HFF-Myc (cell line): ENCODE measurements at places on chromosomes 1 and 21.

DNA sequence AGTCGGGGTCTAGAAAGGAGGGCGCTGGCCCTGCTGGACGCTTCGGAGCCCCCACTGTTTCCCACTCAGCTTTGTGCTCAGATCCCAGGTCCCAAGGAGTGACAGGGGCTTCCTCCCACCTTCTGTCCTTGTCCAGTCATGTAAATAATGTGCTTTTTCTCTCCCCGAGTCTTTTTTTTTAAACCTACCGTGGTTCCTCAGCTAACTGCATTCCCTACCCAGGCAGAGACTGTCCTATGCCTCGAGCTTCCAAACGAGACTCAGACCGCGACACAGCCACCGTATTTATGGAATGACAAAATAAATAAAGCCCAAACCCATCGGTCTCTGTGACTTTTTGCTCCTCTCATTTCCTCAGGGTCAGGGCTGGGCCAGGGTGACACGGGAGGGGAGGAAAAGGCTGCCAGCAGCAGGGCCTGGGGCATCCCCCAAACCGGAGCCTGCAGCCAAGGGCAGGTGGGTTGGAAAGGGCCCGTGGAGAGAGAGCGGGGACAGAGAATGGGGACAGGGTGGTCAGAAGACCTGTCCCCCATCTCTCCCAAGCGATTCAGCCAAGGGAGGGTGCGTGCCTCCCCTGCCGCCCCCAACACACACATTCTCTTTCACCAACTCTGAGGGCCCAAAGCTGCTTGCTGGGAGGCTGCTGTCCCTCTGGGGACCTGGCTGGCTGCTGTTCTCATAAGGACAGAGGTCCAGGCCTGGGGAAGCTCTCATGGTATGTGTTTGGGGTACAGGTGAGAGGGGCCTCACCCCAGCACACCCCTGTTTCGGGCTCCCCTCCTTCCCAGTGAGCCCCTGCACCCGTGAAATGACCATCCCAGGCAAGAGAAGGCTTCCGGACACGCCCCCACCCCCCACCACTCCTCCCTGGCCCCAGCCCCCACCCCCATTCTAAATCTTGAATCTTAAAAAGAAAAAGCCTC lies 55.4 kb downstream of the KCNAB2 start:
- DNase-seq, result no peak

- no peak for DNase-seq
Observed at GRCh38 chr1:231757101-231757404, 130.5 kb downstream of the DISC1 start.

DNA sequence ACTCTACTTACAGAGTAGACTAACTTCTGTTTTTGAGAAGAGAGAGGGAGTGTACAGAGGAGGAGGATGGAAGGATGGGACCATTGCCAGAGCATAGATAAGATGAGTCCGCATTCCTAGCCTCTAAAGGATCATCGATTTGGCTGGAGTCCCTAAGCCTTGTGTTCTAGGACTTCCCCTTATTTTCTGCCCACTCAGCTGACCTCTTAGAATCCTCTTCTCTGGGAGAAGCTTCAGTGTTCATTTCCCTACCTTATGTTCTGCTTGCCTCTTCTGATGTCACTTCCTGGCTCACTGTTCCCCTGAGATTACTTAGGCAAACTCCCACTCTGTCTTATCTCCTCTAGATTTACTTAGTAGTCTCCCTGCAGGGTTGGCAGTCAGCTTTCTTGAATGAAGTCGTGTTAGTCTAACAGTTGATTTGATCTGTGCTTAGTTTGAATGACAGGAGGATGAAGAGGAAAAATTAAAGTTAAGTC lies 156.7 kb downstream of the SYT2 start:
- DNase-seq, result no peak

DNA sequence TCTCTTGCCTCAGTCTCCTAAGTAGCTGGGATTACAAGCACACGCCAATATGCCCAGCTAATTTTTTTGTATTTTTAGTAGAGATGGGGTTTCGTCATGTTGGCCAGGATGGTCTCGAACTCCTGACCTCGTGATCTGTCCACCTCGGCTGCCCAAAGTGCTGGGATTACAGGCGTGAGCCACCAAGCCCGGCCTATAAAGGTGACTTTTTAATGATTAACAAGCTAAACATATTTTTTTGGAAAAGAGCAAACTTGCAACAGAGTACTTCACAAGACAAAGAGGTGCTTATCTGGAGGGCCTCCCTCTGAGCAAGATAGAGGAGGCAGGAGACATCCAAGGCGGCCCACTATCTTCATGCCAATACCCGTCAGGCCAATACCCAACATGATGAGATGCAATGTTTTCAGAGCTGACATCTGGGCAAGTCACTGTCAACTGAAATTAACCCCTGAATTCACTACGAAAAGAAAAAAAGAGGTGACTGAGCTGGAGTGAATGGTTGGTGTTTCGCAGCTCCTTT lies 10.5 kb downstream of the BCAR3 start:
- no peak for DNase-seq

DNA sequence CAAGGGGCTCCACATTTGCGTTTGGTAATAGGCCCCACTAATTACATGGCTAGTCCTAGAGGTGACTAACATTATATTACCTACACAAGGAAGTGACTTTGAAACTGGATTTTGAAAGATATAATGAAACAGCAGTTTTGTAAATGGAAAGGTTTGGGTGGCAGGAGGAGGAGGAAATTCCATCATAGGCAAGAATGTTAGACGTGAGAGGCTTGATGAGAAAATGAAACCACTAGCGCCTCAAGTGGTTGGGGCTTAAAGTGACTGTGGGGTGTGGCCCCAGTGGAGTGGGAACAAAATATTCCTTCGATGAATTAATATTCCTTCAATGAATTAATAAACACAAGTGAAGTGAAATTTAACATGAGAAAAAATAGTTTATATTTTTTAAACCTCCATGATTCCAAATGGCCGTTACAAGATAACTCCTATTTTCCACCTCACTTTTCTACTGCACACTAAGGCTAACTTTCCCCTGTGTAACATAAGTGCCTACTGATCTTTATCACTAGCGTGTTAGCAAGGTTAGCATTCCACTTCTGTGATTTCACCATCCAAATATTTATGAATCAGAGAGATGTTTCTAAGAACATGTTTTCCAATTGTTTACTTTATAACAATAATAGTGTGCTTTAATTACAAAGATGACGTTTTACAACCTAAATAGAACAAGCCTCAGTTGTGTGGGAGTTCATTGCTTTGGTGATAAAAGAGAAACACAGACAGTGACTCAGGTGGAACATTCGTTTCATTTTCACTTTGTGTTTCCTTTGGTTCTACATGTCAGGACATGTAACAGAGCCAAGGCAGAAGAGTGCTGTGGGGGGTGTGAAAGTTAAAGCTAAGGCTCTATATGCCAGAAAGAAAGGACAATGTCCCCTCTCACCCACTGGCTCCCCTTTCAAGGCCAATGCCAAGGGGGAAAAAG lies 12.5 kb upstream of the ATF3 start:
- DNase-seq, result peak; percentile 93

DNA sequence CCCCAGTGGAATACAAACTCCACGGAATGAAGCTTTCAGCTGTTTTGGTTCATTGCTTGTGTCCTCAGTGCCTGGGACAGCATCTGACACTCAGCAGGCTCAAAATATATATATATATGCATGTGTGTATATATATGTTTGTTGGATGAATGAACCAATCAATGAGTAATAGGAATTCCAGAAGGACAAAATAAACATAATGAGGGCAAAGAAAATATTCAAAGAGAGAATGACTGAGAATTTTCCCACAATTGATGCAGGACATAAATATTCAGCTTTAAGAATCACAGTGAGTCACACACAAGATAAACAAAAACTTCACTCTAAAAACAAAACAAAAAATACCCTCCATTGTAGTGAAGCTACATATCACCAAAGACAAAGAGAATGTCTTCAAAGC lies 64.0 kb downstream of the CHD5 start:
- no peak for DNase-seq

GRCh38 chr1:218677026-218677425 lies 331.9 kb downstream of the TGFB2 start:
- no peak for DNase-seq

GRCh38 chr1:147292012-147292411 lies 49.5 kb downstream of the CHD1L start:
- peak; percentile 17 for DNase-seq
